ENCODE measurements at places on chromosomes 16 and 17.

DNA sequence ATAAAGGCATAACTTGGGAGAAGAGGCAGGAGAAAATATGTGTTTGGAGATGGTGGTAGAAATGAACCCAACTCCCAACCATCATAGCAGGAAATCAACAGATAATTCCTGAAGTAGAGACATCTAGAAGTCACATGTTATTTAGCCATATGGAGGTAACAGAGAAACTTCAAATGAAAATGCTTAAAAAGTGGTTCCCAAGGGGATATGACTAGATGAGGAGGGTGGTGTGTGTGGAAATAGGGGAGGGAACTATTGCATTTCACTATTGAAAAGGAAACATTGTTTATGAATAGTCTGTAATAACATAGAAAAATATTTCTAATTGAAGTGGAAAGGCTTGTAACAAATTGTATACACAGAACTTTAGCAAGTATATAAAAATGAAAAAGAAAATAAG is 412.0 kb downstream of the SHISA9 start:
- DNase-seq: no peak

DNA sequence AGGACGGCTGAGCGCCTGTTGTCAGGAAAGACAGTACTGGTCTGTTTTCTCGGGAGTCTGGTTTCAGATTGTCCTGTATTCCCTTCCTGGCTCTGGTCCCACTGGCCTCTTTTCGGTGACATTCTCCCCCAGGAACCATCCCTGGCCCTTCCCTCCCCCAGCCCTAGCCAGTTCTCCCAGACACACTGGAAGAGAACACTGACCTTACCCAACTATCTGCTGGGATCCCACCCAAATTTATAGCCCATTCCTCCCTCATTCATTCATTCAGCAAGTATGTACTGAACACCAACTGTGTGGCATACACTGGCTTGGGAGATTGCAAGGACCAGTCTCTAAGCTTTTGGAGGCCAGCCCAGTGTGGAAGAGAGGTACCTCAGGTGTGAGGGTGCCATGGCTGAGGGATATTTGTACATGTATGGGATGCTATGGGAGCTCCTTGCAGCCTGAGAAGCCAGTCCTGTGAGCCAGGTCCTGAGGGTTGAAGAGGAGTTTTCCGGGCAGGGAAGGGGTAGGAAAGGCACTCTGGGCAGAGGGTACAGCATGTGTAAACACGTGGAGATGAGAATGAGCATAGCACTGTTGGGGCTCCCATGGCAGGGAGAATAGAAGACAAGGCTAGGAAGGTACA is 5.2 kb downstream of the RND2 start:
- DNase-seq: no peak

DNA sequence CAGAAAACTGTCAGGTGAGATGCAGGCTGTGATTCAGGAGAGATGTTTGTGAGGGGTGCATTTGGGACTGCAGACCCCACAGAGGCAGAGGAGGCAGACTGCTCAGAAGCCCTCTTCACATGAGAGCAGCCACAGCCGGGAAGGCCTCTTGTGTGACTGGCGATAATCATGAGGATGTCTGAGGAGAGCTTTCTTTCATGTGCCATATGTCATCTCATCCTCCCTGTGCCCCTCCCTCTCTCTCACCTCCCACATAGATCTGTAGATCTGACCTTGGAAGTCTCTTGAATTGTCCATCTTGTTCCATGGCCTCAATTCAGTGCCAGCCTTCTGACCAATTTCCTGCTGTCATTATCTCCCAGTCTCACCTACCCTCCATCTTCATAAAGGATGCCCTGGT is 50.5 kb downstream of the EPN2 start:
- no peak for DNase-seq

- peak; percentile 91 for DNase-seq
Measured at GRCh38 chr17:40531051-40531991, 29.9 kb upstream of the TNS4 start.

DNA sequence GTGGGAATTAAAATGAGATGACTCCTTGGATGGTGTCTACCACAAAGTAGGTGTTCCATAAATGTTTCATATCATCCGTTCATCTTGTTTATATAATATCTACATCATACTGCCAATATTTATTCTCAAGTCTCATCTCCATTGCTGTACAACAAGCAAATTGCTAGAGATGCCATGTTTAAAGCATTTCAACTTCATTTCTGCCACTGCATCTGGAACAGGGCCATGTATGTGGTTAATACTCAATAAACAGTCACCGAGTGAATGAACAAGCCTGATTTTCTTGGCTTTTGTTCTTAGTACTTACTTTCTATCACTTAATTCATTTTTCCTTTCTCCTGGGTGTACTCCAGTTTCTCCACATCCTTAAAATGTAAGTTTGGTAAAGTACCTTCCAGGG is 107.6 kb downstream of the KCNJ2 start:
- DNase-seq: no peak

GRCh38 chr17:43338886-43339516 is 59.8 kb upstream of the ARL4D start:
- peak; percentile 72 for DNase-seq

DNA sequence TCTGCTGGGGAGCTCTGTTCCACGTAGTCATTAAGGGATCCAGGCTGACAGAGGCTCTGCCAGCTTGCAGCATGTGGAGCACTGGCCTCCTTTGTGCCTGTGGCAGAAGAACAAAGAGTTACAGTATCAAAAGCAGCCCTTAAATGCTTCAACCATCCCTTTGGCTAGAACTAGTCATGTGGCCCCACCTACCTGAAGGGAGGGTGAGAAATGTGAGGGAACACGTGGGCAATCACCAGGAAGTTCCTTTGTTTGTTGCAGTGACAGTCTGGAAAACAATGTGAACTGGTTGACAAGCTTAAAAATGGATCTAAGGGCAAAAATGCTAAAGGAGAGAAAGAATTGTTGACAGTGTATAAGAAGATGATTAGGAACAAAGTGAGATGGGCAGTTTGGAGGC is 290.4 kb upstream of the HSBP1 start:
- DNase-seq: no peak

DNA sequence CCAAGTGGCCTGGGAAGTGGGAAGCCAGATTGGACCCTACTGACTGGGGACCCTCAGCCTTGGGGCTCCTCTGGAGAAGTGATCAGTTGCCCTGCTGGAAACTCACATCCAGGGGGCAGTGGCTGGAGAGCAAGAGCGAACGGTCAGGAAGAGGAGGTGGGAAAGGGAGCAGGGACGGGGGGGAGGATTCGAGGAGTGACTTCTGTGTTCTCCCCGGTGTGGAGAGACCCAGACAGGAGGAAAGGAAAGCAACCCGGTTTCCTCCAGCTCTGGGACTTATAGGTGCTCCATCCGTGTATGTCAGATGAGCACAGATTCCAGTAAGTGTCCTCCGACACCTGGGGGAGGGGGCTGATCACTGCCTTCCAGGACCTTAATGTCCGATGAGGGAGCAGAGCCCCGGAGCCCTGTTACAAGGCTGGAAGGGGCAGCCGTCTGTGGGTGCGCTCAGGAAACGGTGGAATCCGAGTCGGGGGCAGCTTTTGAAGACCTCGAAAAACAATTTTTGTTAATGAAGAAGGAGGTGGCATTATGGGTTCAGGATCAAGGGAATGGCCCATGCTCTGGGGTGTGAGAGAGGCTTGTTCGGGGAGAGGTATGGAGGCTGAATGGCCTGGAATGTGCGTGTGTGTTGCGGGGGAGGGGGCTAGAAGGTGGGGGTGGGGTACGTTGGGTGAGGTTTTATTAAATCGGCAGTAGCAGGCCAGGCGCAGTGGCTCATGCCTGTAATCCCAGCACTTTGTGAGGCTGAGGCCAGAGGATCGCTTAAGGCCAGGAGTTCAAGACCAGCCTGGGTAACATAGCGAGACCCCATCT is 34.8 kb upstream of the NDRG4 start:
- no peak for DNase-seq

- no peak for DNase-seq
Measured at GRCh38 chr17:67528751-67529436, 151.8 kb downstream of the PITPNC1 start.

DNA sequence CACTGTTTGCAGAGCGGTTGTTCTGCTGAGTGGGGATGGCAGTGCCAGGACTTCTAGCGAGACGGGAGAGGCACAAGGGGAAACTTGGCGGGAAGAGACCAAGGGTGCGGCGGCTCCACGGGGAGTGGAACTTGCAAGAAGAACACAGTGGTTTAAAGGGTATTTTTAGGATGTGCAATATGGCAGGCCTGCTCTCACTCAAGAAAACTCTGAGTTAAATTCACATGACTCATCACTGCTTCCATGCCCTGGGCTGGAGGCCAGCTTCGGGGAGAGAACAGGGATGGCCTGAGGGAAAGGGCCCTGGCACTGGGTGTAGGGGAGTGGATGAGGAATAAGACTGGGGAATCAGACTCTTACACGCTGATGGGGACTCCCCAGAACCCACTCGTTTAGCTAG is 13.3 kb upstream of the CD300LD start:
- DNase-seq: no peak

DNA sequence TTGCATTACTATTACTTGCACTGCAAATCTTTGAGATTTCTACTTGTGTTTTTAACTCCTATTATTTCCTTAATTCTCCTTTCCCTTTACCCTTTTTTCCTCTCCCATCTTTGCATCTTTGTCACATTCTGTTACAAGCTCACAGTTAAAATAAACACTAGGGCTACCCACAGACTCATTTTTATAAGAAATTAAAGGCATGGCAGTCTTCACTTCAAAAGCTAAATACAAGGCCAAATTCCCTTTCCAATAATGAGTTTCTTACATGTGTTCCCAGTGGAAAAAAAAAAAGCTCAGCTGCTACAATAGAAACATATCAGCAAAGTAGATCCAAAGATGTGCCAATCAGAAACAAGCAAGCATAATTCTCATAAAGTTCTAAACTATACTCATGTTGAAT is 3.7 kb upstream of the BRIP1 start:
- no peak for DNase-seq

DNA sequence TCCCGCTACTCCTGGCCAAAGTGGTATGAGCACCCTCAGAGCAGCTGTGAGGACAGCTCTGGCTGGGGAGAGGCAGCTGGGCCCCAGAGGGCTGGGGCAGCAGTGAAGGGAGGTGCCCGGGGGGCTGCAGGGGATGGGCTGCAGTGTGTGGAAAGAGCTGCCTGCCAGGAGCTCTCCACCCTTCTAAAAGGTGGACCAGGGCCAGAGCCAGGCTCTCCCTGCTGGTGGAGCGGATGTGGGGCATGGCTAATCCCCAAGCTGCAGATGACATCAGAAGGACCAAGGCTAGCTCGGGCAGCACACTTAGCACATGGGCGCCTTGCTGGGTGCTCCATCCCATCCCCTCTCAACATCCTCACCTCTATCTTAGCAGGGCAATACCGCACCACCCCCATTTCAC is 103.1 kb downstream of the SDK2 start:
- no peak for DNase-seq

DNA sequence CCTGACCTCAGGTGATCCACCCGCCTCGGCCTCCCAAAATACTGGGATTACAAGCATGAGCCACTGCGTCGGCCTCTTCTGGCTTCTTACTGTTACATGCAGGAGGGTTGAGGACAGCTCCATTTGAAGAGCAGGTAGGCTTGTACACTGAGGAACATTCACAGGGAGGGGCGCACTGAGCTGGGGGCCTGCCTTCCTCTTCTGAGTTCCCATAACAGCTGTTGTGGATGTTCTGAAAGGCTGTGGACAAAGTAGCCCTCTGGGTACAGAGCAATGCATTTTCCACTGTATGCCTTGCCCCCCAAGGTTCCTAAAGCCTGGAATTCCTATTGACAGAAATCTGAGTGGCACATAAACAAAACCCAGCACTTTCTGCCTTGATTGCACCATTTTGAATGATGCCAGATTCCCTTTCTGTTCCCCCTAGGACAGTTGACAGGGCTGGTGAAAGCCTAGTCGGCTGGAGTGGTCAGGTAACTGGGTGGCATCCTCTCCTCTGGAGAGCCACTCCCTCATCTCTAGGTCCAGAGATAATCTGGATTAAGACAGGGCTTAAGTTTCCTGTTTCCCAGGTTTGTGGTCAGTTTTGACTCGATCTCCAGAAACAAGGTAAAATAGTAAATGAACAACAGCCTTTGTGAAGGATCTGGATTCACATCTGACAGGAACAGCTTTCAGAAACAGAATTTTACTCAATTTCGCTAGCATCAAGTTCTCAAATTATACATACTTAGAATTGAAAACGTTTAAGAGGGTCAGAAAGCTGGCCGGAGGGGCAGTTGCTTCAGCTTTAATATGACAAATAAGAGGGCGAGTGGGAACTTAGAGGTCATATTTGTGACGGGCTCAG is 1.3 kb upstream of the CDK5R1 start:
- no peak for DNase-seq

All from stimulated activated naive CD8-positive, alpha-beta T cell treated with anti-CD3 and anti-CD28 coated beads, Interleukin-15, Interleukin-2, amounts not matched to agents 100 U/mL and 50 U/mL, for 24 hours (primary cell).